ENCODE measurements at places on chromosomes 4 and X.

- no peak for DNase-seq
Observed at GRCh38 chr4:78624048-78624447, 72.5 kb downstream of the ANXA3 start.

DNA sequence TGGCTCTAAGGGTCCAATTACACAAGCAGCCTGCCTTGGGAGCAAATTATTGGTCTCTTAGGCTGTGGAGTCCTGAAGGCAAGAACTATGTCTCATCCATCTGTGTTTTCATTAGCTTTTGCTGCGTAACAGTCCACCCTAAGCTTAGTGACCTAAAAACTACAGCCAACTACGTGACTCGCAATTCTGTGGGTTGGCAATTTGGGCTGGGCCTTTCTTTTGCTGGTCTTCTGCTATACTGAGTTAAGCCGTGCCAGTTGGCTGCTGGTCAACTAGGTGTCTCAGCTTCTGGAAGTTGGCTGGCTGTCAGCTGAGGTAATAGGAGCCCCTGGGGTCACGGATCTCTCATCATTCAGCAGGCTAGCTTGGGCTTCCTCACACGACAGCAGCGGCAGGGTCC, 205.6 kb upstream of the S100G start:
- DNase-seq, result no peak

GRCh38 chr4:100605144-100605543, 87.3 kb upstream of the EMCN start:
- DNase-seq, result no peak

- DNase-seq, result no peak
Observed at GRCh38 chr4:115128037-115128436, 14.6 kb upstream of the NDST4 start.

DNA sequence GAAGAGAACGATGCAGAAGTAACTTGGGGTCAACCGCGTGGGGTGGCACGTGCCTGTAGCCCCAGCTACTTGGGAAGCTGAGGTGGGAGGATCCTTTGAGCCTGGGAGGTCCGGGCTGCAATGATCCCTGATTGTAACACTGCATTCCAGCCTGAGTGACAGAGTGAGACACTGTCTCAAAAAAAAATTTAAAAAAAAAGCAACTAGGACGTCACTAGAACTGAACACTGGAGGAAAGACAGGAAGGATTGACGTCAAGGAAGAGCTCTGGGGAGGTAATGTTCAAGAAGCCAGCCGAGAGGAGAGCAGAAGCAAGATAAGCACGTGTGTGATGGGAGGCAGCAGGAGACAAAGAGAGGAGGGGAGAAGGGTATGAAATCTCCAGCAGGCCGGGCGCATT, 28.7 kb downstream of the S100G start:
- DNase-seq, result no peak

GRCh38 chr4:5217421-5217820, 166.1 kb downstream of the STK32B start:
- no peak for DNase-seq

GRCh38 chrX:117010243-117010642, 547.5 kb upstream of the CT83 start:
- no peak for DNase-seq

DNA sequence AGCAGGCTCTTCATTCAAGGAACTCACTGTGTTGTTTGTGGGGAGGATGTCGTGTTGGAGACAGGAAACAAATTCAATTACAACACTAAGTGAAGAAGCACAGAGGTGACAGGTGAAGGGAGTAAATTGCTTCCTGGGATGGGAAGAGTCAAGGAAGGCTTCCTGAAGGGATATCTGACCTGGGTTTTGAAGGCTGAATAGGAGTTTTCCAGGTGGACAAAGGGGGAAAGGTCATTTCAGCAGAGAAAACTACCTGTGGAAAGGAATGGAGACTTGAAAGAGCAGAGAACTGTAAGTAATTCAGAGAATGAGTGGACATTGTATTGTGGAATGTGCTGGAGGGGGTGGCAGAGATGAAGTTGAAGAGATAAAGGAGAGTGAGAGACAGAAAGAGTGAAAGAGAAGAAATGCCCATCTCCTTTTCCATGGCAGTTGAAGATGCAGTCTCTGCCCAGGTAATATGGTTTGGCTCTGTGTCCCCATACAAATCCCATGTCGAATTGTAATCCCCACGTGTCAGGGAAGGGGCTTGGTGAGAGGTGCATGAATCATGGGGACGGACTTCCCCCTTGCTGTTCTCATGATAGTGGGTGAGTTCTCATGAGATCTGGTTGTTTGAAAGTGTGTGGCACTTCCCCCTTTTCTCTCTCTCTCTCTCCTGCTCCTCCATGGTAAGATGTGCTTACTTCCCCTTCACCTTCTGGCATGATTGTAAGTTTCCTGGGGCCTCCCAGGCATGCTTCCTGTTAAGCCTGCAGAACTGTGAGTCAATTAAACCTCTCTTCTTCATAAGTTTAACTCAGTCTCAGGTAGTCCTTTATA, 205.7 kb upstream of the BCOR start:
- no peak for DNase-seq

DNA sequence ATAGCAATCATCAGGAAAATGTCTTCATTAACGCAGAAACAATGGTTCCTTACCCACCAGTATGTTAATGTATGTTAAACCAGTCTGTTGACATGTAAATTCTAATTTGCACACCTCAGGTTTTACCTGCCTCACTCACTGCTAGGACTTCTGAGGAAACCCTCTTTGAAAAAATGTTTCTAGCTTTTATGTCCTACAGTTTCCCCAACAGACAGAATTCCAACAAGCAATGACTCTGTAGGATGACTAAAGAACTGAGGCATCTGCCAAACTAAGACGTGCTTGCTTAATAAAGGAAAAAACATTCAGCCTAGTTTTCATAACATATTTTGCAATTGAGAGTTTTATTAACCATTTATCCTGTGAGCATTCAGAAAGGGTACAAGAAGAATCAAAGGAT, 20.6 kb upstream of the SOX3 start:
- DNase-seq, result no peak

Measured in activated CD4-positive, alpha-beta T cell treated with anti-CD3 and anti-CD28 coated beads, Interleukin-2, amount 50 U/mL, for 24 hours (primary cell).